8988T (cell line): ENCODE measurements at places on chromosomes 4 and X.

GRCh38 chr4:61405307-61405706 is 205.2 kb downstream of the ADGRL3 start:
- DNase-seq: no peak

- DNase-seq: no peak
Observed at GRCh38 chr4:8840816-8841455, 30.7 kb downstream of the HMX1 start.

- DNase-seq: no peak
Observed at GRCh38 chrX:151397741-151398070, 700 bp downstream of the VMA21 start.

GRCh38 chr4:10225096-10225495 is 108.5 kb upstream of the WDR1 start:
- DNase-seq: no peak

DNA sequence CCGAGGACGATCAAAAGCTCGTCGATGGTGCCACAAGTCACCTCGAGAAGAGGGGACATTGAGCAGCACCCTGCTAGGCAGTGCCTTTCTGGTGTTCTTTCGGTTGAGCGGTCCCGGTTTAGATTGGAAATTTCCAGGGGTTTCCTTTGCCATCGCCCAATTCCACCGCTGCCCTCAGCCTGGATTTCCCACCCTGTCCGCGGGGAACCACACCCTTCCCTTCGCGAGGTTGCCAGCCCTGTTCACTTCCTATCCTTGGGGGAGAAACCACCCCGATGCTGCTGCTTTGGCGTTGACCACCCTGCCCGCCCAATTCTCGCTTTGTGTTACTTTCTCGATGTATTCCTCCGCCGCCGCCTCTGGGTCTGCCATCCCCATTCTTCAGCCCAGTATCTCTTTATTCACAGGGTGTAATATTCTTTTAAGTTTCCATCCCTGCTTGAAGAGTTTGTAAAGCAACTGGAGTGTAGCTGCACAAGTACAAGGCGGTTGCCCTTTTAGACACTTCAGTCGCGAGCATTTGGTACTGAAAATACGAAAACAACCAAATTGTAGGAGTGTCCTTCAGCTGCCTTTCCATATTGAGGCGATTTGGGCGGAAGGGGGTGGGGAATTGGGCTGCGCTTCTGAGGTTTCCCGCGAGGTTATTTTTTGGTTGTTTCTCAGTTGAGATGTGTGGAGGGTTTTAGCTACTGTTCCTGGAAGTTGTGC is 1.1 kb downstream of the OGT start:
- DNase-seq: no peak
